ENCODE measurements at places on chromosomes 12 and 14. TPM values are rescaled to one million over a fixed set of nuclear protein-coding genes. Genes with fewer than 3 reads are reported as not detected.

The ITPR2 gene
- 6.6 TPM for total RNA-seq

The ZC2HC1C gene
- 0.24 TPM for total RNA-seq

The EGLN3 gene
- 56.1 TPM for total RNA-seq

The FZD10 gene
- total RNA-seq, result 0.43 TPM

The PRMT5 gene
- 83.9 TPM for total RNA-seq

All from tracheal epithelial cell (primary cell).